NCI-H146 (cell line): ENCODE measurements at places on chromosomes 7 and 10.

- no peak for DNase-seq
These were observed 63.5 kb downstream of the GRK5 start for GRCh38 chr10:119270762-119271366.

GRCh38 chr10:113920875-113921274 is 66.4 kb downstream of the NHLRC2 start:
- DNase-seq: no peak

- DNase-seq: no peak
These were observed 5.9 kb upstream of the SGMS1 start for GRCh38 chr10:50629495-50630122.

GRCh38 chr10:104589431-104589830 is 51.7 kb upstream of the SORCS3 start:
- no peak for DNase-seq

DNA sequence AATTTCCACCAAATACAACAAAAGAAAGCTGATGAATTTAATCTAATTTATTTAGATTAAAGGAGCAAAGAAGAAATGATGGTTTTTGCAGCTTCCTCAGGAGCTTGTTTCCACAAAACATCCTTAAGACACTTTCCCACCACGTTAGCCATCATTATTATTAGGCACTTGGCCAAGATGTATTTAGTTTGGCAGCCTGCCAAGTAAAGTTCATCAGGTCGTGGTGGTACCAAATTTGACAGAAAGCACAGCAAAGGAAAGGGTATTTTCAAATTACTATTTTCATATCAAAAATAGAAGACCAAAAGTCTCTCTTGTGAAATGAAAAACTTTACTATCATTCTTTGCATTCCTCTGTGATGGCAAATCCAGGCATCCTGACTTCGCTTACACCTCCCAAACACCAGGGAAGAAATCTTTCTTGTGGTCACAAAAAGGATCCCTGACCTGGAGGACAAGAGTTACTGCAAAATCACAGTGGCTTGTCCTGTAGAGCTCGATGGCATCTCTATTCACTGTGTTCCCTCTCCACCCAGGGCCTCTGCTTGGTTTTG is 123.1 kb upstream of the INHBA start:
- DNase-seq: no peak

GRCh38 chr10:76459016-76459730 is 1027.7 kb downstream of the LRMDA start:
- DNase-seq: no peak
